ENCODE measurements at places on chromosomes 12 and 14. TPM values are rescaled to one million over a fixed set of nuclear protein-coding genes. Genes with fewer than 3 reads are reported as not detected.

TSPAN8 gene
- 39.9 TPM for polyA plus RNA-seq

KRT82 gene
- polyA plus RNA-seq = not detected

TESPA1 gene
- polyA plus RNA-seq = 0.49 TPM

TCL1B gene
- 0.41 TPM for polyA plus RNA-seq

SMIM41 gene
- polyA plus RNA-seq = 0.27 TPM

TAS2R50 gene
- 0.14 TPM for polyA plus RNA-seq

AMHR2 gene
- 0.24 TPM for polyA plus RNA-seq

DNA sequence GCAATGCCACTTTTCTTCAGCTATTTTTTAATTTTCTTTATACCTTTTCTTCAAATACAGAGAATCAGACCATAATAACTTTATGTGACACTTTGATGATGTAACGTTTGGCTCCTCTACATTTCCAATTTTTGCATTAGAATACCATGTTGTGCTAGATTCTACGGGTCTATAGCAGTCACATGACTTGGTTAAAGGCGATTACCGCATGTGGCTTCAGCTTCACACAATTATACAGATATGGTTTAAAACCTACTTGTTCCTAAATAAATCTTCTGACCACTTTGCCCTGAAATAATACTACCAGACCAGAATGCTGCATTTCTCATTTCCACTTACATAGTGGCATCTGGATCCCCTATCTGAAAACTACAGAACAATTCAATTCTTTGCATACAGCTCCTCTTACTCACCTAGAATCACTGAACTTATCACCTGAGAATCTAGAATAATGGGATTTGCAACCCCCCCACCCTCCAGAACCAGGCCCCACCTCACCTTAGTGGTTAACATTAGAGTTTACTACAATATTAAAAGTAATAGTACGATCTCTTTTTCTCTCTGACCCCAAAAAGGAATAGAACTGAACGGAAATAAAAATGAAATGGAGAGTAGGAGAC lies 1.3 kb downstream of the MAX start:
- DNase-seq = no peak

DNA sequence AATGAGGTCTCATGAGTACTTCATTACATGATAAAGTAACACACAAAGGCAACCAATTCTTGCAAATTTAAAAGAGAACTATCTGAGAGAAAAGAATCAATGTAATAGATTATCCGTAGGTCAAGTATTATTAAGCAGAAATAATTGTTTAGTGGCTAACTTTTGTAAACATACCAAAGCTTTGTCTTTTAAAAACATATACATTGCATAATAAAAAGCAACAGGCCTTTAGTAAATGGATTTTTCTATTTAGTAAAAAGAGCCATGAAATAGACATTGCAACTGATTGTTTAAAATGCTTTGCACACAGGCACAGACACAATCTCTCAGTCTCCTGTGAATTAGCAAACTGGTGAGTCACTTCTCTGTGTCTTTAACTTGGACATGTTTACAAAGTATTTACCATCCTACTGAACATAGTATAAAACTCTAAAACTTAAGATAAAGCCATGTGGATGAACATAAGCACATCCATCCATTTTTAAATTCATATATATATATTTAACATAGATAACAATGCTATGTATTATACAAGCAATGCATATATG lies 518.7 kb upstream of the MGAT4C start:
- no peak for DNase-seq

DNA sequence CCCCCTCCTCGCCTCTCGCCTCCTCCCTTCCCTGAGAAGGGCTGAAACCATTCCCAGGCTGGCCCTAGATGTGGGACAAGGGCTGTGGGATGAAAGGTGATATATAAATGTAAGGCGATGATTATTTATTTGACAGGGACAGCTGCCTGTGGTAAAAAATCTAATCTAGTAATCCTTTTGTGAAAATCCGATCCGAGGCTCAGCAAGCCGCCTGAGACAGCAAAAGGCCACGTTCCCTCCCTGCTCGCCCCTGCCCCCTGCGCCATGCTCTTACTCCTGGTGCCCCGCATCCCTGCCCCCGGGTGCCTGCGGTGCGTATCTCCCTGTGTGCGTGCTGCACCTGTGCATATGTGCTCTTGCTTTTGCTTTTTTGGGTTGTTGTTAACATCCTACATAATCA lies 65.2 kb downstream of the TSPAN9 start:
- DNase-seq = no peak

GRCh38 chr12:129716825-129717224 lies 187.0 kb downstream of the TMEM132D start:
- DNase-seq = no peak

DNA sequence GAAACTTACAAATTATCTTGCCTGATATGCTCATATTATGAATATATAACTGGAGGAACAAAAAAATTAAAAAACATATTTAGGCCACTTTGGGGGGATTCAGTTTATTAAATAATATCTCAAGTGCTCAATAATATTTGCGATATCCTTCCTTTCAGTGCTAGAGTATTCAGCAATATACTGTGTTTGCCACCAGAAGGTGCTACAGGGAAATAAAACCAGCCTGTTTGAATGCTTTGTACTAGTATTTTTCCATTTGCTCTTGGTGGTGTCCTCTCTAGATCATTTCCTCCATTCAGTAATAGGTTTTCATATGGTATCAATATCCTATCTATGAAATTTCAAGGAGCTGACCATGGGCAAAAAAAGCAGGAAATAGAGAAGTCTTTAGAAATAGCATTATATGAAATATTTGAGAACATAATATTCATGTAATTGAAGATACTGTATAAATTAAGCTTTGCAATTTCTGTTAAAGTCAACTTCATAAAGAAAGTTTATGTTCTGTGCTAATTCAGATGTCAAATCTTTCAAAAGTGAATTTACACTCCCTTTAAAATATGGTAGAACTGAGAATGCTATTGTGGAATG lies 106.2 kb upstream of the NAV3 start:
- DNase-seq = no peak

DNA sequence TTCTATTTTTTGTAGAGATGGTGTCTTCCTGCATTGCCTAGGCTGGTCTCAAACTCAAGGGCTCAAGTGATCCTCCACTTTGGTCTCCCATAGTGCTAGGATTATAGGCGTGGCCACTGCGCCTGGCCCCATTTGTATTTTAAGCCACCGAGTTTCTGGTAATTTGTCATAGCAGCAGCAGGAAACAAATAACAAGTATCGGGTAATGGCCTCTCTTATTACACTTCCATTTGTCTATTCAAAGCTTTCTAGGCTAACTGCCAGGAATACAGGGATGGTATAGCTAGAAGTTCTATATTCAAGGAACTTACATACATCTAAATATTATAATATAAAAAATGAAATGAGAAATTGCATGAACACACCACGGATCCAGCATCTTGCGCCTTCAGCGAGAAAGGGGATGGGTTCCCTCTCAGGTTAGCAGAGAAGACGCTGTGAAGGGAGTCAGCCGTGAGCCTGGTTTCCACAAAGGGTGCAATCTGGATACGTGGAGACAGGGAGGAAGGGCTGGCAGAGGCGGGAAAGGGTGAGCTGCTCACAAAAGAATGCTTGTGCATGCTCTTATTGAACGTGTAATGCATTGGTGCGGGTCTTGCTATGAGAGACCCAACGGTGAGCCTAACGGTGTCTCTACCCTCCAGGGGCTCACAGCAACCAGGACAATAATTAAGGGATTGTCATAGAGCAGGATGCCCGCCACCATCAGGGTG lies 9.5 kb downstream of the BDKRB1 start:
- no peak for DNase-seq

GRCh38 chr14:51859131-51859530 lies 1.3 kb upstream of the GNG2 start:
- no peak for DNase-seq

GRCh38 chr14:79701371-79701770 lies 509.9 kb downstream of the DIO2 start:
- no peak for DNase-seq

DNA sequence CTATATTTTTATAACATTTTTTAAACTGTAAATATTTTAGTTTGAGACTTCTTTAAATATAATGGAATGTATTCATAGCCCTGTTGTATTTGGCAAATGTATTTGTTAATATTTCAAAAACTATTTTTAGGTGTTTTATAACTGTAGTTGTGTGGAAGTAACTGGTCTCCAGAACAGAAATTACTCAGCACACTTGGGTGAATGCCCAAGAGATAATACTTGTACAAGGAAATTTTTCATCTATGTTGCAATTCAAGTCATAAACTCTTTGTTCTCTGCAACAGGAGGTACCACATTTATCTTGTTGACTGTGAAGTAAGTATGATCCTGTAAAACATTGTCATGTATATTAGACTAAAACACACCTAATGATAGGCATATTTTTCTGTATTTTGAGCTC lies 72.8 kb downstream of the SLCO1B3 start:
- DNase-seq = no peak

GRCh38 chr12:50224026-50224692 lies 57.0 kb upstream of the CERS5 start:
- DNase-seq = no peak

DNA sequence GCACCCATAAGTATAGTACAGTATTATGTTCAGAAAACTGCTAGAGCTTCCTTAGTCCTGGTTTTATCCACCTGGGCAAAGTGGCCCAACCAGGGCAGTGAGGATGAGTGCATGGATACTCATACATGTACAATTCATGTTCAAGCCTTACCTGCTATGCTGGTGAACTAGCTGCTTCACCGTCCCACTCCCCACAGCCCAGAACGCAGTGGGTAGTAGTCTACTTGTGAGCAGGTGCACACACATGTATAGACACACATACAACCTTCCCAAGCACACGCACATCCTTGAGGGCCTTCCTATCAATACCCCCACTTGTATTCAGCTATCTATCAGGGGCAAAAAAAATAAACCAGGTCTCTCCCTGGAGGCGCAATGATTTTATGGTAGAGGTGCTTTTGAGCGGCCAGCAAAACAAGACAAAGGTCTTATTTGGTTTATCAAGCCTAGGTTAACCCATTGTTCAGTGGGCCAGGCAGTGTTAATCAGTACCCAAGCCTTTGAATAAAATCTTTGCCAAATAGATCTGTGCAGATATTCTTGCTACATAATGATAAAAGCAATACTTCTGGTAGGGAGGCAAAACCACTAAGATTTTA lies 69.8 kb downstream of the ZFP36L1 start:
- no peak for DNase-seq

- no peak for DNase-seq
These were observed 29.1 kb downstream of the LRRK2 start for GRCh38 chr12:40253936-40254335.
